GM23338 (cell line): ENCODE measurements at places on chromosomes 7 and 10.

DNA sequence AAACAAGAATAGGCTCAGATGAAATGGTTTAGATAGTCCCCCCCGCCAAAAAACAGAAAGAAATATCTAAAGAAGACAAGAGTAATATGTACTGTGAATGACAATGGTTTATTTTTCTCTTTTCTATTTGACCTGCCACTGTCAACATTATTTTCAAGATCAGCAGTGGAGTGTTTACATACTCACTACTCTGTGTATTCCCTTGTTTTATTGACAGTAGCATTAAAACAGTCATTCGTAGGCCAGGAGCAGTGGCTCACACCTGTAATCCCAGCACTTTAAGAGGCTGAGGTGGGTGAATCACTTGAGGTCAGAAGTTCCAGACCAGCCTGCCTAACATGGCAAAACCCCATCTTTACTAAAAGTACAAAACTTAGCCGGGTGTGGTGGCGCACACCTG, 245.3 kb upstream of the SLC26A5 start:
- no peak for DNase-seq

GRCh38 chr7:106121189-106121810, 9.2 kb upstream of the SYPL1 start:
- no peak for DNase-seq

- DNase-seq, result peak; percentile 72
Measured at GRCh38 chr7:101814081-101814990, 3.1 kb upstream of the CUX1 start.

GRCh38 chr7:137488038-137488437, 144.5 kb upstream of the PTN start:
- DNase-seq, result peak; percentile 34

GRCh38 chr10:71134732-71135211, 77.6 kb upstream of the UNC5B start:
- DNase-seq, result peak; percentile 22

DNA sequence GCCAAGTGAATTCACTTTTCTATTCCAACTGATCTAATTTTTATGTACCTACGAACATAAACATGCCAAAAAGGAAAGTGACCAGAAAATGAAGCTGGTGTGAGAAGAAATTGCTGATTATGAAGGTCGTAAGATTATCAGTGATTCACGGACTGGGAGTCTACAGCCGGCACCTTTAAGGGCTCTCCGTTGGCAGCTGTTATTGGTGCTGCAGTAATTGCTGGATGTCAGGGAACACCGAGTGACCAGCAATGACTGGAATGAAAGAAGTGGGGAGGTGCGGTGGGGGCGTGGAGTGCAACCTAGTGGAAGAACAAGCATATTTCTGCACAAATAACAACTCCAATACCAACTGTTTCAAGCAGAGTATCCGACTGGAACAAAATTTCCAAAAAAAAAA, 109.8 kb upstream of the TARP start:
- no peak for DNase-seq

GRCh38 chr10:12902135-12902572, 99.4 kb downstream of the CCDC3 start:
- DNase-seq, result peak; percentile 88

DNA sequence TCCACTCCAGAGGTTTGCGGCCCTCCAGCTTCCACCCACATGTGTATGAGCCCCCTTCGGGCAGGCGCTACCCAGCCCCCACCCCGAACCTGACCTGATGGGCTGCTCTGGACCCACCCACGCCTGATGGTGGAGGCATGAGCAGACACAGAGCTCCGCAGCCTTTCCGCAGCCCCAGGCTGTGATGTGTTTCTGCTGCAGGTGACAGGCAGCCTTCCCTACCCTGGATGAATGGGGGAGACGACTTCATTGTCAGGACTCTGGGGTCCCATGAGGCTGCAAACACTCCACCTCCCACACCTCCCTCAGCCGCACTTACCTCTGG, 61.2 kb downstream of the OAT start:
- no peak for DNase-seq
